ENCODE measurements at places on chromosomes 3 and 15.
A peak's percentile ranks its signal among the peaks of the same experiment; 100 is the strongest.

DNA sequence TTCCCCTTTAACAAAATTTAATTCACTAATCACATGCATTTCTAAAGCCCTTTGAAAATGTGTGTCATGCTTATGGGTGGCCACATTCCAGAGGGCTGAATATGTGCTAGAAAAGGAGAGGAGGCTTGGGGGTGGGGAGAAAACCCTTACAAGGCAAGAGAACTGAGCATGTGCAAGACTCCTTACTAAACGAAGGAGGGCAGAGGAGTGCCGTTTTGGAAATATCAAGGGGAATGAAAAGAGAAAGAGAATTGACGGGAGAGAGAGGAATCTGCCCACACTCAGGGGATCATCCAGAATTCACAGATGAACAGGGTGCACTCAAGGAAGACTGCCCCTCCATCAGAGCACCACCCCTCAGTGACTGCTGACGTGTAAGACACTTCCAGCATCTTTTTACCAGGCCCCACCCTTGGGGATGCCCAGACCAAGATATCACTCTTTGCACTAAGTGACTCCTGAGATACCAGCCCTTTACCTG, 37.9 kb upstream of the TSC22D2 start:
- DNase-seq = no peak

GRCh38 chr3:65342084-65342683, 654.4 kb upstream of the ADAMTS9 start:
- DNase-seq = no peak

- DNase-seq = no peak
These were observed 154.4 kb downstream of the CBLB start for GRCh38 chr3:105714453-105714852.

GRCh38 chr3:196609805-196610515, 29.5 kb upstream of the NRROS start:
- DNase-seq = no peak

GRCh38 chr15:37061996-37062395, 38.4 kb downstream of the MEIS2 start:
- DNase-seq = no peak

DNA sequence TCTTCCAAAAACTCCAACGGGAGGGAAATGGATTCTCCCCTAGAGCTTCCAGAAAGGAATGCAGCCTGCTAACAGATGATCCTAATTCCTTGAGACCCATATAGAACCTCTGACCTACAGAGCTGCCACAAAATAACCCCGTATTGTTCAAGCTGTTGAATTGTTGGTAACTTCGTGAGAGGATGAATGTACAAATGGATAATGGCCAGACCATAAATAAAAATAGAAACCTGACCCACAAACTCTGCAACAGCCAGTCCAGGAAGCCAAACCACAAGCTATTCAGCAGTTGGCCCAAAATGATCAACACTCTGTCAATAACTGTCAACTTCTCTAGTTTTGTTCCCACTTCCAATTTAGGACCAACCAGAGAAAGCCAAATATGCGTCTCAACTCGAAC, 414.0 kb upstream of the ZNF717 start:
- DNase-seq = no peak

DNA sequence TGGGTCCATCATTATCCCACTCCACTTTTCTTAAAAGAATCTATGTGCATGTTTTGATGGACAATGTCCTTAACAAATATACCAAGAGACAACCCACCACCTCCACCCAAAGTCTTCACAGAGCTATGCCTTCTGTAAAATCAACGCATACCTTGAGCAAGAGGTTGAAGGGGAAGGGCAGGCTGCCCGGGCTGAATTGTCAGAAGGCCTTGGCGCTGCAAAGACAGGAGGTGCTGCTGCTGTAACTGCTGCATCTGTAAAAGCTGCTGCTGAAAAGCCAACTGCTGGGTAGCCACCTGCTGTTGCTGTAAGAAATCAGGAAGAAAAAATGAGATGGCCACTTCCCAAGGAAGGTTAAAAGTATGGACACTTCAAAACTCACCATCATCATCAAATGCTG, 536.7 kb downstream of the FOXP1 start:
- DNase-seq = no peak

DNA sequence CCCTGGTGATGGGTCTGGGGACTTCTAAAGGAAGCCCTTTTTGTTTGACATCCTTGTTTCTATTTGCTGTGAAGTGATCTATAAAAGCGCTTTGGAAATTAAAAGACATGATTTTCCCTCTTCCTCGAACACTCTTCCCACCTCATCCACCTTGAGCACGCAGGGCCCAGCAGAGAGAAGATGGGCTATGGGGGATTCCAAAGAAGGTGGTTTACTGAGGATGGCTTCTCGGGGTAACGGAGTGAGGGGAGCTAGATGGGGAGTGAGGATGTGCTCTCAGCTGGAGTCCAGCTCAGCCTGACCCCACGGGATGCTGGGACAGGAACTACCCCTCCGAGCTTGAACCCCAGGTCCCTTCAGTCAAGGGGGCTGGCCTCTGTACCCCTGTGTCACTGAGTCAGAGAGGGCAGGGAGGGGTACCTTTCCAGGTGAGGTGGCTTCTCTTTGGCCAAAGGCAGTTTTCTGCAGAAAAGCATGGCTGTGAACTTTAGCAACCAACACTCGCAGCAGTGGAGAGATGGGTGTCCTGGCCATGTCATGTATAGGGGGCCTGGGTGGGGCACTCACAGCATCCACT, 180.7 kb upstream of the SMAD3 start:
- DNase-seq = no peak

GRCh38 chr15:57727031-57727430, 20.5 kb downstream of the POLR2M start:
- DNase-seq = no peak

GRCh38 chr3:123348471-123349200, 100.3 kb downstream of the ADCY5 start:
- DNase-seq = no peak

GRCh38 chr15:29516929-29517328, 247.3 kb upstream of the NSMCE3 start:
- no peak for DNase-seq

- DNase-seq = no peak
These were observed 37.8 kb upstream of the GOLGA6B start for GRCh38 chr15:72616491-72617210.

GRCh38 chr3:71322154-71322553, 261.4 kb downstream of the FOXP1 start:
- no peak for DNase-seq

DNA sequence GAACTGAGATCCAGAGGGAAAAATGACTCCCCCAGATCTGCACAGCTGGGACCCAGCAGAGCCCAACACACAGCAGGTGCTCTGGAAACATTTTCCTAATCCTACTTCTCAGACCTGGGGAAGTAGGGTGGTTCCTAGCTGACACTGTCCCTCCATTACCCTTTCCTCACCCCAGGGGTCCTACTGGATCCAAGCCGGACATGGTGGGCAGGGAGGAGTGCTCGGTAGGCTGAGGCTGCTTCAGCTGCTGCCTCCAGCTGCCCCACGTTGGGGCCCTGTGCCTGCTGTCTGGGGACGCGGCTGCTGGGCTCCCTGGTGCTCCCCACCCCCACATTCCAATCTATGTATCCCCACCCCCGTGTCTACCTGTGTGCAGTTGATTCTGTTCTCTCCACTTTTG, 29.8 kb upstream of the SLC6A6 start:
- no peak for DNase-seq

DNA sequence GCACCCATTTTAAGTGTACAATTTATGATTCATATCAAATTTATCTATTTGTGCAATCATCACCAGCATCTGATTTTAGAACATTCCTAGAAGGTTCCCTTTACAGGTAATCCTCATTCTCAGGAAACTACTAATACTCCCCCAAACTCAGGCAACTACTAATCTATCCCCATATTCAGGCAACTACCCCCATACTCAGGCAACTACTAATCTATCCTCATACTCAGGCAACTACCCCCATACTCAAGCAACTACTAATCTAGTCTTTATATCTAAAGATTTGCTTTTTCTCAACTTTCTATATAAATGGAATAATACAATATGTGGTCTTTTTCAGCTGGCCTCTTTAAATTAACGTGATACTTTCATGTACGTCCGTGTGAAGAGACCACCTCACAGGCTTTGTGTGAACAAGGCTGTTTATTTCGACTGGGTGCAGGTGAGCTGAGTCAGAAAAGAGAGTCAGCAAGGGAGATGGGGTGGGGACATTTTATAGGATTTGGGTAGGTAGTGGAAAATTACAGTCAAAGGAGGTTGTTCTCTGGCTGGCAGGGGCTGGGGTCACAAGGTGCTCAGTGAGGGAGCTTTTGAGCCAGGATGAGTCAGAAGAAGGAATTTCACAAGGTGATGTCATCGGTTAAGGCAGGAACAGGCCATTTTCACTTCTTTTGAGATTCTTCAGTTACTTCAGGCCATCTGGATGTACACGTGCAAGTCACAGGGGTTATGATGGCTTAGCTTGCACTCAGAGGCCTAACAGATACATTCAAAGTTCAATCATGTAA, 1444.5 kb upstream of the CADM2 start:
- DNase-seq = no peak

GRCh38 chr3:61858054-61858453, 296.7 kb downstream of the PTPRG start:
- no peak for DNase-seq

- no peak for DNase-seq
These were observed 116.7 kb downstream of the WDR76 start for GRCh38 chr15:43943511-43943910.

- peak; percentile 43 for DNase-seq
These were observed 377.1 kb upstream of the TBL1XR1 start for GRCh38 chr3:177574222-177574856.

DNA sequence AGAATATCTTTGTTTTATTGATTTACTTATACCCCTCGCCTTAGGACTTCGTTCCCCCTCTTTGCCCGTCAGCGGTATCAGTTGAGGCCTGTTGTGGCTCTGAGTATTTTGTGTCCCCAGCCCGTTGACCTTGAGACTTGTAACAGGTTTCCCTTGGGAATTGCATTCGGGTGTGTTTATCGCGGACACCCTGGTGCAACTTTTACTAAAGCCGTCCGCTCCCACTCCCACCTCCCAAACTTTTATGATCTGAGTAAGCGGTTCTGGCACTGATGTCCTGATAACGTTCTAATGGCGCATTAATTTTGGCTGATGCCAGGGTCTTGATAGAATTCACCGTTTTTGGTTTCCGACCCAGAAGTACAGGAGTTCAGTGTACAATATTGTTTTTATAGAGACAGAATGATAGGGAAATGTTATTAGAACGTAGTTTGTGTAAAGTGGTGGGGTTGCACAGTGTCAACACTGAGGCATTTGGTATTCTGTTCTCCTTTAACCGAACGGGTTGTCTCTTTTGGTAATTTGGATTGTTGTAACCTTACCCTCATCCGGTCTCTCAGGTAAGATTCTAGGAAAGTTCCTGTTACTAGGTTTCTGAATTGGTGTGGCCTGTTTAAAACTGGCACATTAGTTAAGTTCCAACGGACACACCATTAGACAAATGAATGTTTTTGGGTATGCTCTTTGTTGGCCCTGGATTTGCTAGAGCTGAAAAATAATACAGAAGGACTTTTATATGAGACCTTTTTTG, 47.8 kb downstream of the OIP5 start:
- DNase-seq = peak; percentile 16

- no peak for DNase-seq
These were observed 40.9 kb downstream of the FBN1 start for GRCh38 chr15:48604567-48604966.

- DNase-seq = no peak
These were observed 273.2 kb downstream of the PDZRN3 start for GRCh38 chr3:73351423-73352071.

DNA sequence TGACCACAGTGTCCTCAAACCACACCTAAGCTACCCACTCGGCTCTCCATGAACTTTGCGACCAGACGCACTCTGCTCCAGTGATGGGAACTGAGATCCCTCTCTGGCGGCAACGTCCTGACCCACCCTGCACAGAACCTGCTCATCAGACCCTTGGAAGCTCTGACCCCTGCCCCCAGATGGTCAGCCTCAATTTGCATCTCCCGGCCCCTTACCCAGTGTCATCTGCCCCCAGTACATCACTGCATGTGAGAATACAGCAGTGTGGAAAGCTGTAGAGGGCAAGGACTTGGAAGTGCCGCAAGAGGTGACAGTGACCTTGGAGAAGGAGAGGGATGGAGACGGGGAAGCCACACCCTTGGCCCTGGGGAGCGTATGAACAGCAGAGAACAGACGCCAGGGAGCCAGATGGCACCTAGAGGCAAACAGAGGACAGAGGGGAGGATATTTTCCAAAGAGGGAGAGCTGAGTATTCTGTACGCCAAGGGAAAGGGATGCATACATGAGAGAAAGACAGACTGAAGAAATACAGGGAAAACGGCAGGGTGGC, 192.0 kb downstream of the XXYLT1 start:
- DNase-seq = no peak

All from HuH-7.5 (cell line).